ENCODE measurements at places on chromosomes 2 and 18.

GRCh38 chr2:201978333-201978732 lies 55.3 kb upstream of the FZD7 start:
- DNase-seq: no peak

- peak; percentile 34 for DNase-seq
Observed at GRCh38 chr2:186590759-186591505, 1.1 kb downstream of the ITGAV start.

DNA sequence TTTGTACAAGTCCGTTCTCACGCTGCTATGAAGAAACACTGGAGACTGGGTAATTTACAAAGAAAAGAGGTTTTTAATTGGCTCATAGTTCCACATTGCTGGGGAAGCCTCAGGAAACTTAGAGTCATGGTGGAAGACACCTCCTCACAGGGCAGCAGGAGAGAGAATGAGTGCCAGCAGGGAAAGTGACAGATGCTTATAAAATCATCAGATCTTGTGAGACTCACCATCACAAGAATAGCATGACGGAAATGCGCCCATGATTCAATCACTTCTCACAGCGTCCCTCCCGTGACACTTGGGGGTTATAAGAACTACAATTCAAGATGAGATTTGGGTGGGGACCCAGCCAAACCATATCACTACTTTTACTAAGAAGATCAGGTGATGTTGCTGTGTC lies 285.8 kb downstream of the TMX3 start:
- no peak for DNase-seq

DNA sequence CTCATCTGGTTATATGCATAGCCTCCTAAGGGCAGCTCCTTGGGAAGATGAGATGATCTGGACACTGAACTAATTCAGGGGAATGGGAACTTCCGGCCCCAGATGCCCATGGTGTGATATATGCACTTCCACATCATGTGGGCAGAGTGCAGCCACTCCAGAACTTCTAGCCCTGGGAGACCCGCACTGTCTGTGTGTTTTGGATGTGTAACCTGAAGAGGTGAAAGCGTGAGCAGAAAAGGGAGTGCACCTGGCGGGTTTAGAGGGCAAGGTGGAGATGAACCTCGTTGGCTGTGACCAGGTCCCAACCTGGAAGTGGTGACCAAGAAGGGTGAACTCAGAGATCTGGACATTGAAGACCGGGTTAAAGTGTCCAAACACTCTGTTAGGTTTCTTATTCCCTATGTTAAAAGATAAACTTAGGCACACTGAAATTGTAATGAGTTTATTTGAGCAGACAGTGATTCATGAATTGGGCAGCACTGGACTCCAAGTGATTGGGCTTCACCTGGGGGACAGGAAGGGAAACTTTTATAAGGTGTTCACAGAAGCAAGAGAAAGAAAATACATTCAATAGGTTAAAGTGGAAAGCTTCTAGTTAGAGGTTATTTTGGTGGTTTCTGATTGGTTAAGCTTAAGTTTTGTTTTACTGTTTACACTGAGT lies 296.2 kb upstream of the SKOR2 start:
- DNase-seq: no peak

Data from cerebellum (tissue), 4 donors.